ENCODE measurements at places on chromosomes 7 and 10.

DNA sequence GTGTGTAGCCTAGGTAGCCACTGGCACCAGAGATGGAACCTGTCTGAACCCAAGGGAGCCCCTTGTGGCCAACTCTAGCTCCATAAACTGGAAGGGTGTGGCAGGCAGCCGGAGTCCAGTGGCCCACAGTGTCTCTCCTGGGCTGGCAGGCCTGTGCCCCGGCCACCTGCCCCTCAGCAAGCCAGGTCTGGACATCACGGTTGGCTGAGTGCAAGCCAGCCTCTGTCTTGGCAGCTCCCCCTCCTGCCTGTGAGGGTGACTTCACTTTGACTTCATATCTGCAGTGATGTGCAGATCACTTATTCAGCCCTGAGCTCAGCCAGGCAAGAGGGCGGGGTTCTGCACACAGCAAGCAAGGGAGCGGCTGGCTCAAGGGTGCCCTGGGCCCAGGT, 1.3 kb upstream of the RET start:
- no peak for DNase-seq

DNA sequence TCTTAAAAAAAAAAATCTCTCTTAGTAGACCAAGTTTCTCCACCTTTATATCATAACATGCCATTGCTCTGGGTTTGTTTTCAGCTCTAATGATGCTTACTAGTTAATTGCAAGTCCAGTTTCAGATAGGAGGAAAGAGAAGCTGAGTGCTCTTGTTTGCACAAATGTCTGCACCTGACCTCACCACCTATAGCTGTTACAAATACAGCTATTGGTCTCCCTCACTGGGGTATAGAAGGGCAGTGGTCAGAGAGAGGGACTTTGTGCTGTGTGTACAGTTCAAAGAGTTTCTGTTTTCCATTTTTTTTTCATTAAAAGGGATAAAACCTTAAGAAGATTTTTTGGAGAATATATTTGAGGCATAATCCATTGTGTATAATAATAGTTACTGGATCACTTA, 52.7 kb downstream of the TAS2R16 start:
- no peak for DNase-seq

GRCh38 chr7:101813402-101814019, 3.9 kb upstream of the CUX1 start:
- DNase-seq: no peak

- DNase-seq: no peak
These were observed 126.9 kb downstream of the CNNM2 start for GRCh38 chr10:103044942-103045489.

- DNase-seq: no peak
These were observed 12.5 kb upstream of the PALS2 start for GRCh38 chr7:24560772-24561171.

- no peak for DNase-seq
These were observed 19.6 kb upstream of the GIMAP2 start for GRCh38 chr7:150665896-150666295.

- DNase-seq: no peak
These were observed 312.6 kb downstream of the FGFR2 start for GRCh38 chr10:121285406-121286196.

DNA sequence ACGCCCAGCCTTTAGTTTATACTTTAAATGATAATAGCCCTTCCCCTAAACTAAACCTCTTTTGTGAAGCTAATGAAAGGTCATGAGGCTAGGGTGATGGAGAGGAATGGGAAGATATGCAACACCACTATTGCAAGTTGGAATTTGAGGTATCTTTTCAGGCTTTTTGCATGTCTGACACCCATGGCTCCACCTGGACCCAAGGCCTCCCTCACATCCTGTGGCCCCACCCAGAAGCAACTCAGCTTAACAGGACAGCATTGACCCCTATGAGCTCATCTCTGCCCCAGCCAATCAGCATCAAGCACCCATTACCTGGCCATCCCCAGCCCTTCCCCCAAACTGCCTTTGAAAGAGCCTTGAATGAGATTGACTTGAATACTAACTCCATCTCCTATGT, 674.2 kb upstream of the NRP1 start:
- no peak for DNase-seq

DNA sequence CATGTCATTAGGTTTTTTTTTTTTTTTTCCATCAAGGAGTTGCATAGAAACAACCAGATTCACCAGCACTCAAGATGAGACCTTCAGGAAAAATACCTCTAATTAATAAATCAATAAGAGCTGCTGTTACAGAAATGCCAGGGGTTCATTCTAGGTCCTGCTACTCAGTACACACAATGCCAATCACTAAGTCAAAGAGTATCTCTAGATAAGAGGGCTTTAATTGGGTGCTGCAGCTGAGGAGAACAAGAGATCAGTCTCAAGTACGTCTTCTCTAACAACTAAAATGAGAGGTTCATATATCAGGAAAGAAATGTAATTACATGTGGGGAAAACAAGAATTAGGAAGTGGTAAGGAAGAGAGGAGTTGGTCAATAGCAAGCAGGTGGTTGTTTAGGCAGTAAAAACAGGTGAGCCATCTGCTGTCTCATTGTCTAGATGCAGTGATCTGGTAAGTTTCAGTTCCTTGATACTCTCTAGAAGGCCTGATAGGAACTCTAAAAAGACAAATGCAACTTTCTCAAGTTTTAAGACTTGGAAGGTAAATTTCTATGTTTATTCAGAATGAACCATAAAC, 272.9 kb upstream of the ZWINT start:
- DNase-seq: no peak

GRCh38 chr7:21605008-21605585, 62.3 kb downstream of the DNAH11 start:
- no peak for DNase-seq

DNA sequence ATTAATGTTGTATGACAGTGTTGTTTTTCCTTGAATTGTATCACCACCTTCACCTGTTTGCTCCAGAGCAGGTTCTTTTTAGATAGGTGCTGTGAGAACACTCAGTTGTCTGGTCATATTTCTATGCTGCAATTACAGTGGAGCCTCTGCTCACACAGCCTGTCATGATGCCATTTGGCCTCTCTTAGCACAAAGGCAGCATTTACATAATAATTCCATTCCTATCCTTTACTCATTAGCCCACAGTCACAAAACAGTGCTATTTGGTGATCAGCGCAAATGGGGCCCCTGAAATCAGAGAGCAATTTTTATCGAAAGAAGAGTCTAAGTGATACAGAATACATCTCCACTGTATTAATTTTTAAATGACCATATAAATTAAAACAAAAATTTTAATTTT, 13.8 kb upstream of the DGKI start:
- no peak for DNase-seq

DNA sequence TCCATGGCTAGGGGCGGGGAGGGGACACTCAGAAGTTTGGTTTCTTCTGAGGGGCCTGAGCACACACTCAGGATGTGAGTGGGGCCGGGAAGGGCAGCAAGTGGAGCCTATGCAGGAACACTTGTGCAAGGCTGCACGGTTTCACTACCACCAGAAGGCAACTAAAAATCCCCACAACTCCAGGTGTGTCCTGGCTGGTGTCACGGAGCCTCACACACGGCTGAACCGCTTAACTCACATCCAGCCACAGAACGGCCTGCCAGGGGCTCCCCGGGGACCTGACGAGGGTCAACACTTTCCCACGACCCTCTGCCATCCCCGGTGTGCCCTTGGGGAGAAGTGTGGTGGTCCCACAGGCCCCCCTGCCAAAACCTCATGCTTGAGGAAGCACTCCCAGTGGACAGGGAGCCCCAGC, 173.9 kb downstream of the ELFN1 start:
- no peak for DNase-seq

- no peak for DNase-seq
These were observed 35.3 kb upstream of the DUSP5 start for GRCh38 chr10:110462166-110463095.

GRCh38 chr7:73668103-73668885, 663 bp downstream of the VPS37D start:
- DNase-seq: no peak

GRCh38 chr10:62577666-62578291, 203.6 kb downstream of the ZNF365 start:
- no peak for DNase-seq

GRCh38 chr7:139080905-139081304, 28.6 kb downstream of the ZC3HAV1 start:
- DNase-seq: no peak

DNA sequence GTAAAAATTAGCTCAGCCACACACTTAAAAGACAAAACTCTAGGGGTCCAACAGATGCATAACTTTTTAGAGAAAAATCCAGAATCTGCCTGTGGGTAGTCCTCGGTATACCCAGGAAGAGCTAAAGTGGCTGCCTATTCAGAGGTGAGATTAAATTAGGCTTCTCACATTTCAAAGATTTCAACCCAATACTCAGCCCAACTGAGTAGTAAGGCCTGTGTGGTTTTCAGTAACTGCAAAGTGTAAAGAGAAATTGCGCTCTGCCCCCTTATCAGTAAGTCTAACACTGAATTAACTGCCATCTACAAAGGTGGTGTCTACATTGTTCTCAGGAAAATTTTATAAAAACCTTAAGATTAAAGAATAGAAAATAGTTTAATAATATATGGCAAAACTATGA, 88.2 kb downstream of the ELMO1 start:
- no peak for DNase-seq

GRCh38 chr7:141480953-141481352, 70.3 kb upstream of the AGK start:
- no peak for DNase-seq

- DNase-seq: no peak
These were observed 324 bp upstream of the TET1 start for GRCh38 chr10:68559841-68560185.

- DNase-seq: no peak
These were observed 1260.8 kb downstream of the GATA3 start for GRCh38 chr10:9315292-9315691.

- no peak for DNase-seq
These were observed 119.0 kb upstream of the KCNMA1 start for GRCh38 chr10:77756319-77757232.

DNA sequence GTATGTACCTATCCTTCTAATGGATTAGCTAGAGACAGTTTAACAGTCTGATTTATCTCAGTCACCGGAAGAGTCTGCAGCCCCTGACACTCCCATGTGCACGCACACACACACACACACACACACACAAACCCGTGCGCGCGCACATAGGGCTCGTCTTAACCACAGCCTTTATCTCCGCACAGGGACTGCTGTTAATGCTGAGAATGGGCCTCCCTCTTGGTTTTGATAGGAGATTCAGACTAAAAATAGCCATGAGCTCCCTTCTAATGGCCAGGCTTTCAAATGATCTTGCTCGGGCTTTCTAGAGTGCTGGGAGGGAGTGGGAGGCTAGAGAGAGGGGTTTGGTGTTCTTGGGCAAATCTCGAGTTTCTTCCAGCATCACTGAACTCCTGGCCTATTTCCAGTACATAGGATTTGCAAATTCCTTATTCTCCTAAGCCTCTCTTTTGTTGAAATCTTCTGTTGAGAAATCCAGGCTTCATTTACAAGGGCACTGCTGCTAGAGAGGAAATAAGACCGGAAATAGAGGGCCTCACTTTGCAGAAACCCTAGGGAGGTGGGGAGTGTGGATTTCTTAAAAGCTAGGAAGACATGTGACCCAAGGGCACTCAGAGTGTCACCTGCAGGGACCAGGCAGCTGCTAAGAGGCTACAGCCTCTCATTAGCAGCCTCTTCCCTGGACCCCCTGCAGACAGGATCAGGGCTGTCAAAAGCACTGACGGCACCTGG, 2.4 kb downstream of the TMEM72 start:
- no peak for DNase-seq

DNA sequence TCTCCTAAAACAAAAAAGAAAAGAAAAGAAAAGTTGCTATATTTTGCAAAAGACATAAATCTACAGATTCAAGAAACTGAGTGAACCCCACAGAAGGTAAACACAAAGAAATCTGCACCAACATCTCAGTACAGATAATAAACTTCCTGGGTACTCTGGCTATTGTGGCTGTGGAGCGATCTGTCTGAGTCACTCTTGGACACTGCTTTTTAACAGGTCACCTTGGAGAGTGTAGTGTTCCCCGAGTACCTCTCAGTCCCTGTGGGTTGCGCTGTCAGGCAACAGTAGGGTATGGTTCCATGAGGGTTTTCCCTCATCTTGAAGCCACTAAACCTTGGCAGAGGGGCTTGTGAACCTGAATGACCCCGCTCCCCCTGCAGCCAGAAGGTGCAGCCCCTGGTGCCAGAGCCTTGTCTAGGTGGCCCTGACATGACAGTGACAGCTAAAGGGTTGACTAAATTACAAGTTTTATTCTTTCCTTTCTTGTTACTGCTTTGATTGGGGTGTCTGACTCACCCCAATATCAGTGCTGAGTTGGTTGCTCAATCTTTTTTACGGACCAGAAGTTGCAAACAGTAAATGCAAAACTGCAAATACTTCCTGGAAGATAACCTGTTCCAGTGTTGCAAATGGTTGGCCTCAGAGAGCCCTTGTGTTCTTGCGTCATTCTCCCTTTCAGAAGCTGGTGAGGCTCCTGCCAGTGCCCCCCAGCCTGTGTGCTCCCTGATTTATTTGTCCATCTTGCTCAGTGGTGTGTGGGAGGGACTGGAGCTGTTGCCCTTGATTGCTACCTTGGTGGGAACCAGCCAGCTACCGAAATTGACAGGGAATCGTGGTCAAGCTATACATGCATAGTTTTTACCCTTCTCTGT, 30.6 kb downstream of the POR start:
- no peak for DNase-seq

- no peak for DNase-seq
These were observed 43.1 kb upstream of the ST8SIA6 start for GRCh38 chr10:17497446-17498030.

DNA sequence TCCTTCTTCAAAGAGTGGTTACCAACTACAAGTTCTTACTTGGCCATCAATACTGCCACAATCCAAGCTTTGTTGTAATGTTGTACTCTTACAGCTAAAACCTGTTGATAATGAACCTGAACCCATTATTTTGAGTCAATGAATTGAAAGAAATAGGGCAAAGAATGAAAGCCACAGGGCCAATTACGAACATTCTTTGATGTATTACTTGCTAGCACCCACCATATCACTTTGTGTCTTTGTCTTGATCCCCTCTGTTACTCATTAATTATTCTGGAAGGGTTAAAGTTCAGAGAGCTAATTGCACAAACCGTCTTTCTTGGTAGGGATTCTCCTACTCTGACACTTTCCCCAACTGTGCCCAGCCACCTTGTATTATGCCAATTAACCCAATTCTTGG, 53.2 kb upstream of the TFEC start:
- DNase-seq: no peak

GRCh38 chr10:1673568-1674345, 63.6 kb downstream of the ADARB2 start:
- DNase-seq: no peak

DNA sequence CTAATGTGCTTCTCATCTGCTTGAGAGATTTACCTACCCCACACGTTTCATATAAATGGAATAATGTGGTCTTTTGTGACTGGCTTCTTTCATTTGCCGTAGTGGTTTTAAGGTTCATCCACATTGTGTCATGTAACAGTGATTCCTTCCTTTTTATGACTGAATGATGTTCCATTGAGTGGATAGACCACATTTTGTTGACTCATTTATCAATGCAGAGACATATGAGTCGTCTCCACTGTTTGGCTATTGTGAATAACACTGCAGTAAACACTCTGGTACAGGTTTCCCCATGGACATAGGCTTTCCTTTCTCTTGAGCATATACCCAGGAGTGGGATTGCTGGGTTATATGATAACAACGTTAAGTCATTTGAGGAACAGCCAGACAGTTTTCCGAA, 2.0 kb upstream of the AOC1 start:
- DNase-seq: no peak

Data from activated T-helper 9 cell treated with anti-CD3 and anti-CD28 coated beads, Interleukin-2, amount 50 U/mL, for 16 hours (primary cell).